Type B pancreatic cell (in vitro differentiated cells): ENCODE measurements at places on chromosomes 5 and 9.
A peak's percentile ranks its signal among the peaks of the same experiment; 100 is the strongest.

GRCh38 chr9:107029146-107029545, 166.2 kb downstream of the ZNF462 start:
- no peak for DNase-seq

DNA sequence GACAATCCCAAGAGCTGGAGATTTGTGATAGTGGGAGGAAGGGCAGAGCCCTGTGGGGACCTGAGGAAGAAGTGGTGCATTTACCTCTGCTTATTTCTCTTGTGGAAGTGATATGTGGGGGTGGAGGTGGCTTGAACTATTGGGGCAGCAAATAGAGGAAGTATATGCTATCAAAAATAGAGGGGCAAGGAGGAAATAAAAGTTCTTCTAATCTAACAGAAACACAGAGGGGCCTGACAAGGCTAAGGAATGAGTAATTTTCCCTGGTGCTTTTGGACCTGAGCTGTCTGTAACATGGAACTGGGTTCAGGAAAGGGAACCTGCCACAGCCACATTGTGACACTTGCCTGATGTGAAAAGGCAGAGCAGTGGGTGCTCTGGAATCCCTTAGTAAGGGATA, 378.6 kb upstream of the KLF4 start:
- DNase-seq, result no peak

DNA sequence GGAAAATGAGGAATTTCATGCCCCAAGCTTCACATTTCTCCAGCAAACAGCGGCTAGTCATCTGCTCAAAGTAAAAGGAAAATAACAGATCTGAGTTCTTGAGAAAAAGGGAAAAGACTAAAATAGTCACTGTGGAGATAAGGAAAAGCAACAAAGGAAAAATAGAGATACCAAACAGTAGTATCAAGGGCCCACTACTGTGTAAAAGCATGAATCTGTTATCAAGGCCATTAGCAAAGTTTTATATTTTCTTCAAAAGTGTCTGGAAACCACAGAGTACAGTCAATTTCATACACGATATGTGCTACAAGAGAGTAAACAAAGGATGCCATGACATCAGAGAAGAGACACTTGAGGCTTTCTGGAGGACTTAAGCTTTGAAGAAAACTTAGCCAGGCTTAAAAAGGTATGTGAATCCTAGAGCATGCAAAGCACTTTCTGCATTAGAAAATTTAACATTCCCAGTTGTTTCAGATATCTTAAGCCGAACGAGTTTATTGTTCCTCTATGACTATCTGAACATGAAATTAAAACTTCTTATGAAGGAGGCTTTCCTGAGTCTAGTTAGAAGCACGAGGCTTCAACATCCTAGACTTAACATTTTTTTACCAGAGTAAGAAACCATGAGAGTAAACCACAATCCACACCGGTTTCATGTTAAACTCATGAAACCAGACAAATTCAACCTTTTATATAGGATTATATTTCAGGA, 1.2 kb downstream of the TTC33 start:
- no peak for DNase-seq

DNA sequence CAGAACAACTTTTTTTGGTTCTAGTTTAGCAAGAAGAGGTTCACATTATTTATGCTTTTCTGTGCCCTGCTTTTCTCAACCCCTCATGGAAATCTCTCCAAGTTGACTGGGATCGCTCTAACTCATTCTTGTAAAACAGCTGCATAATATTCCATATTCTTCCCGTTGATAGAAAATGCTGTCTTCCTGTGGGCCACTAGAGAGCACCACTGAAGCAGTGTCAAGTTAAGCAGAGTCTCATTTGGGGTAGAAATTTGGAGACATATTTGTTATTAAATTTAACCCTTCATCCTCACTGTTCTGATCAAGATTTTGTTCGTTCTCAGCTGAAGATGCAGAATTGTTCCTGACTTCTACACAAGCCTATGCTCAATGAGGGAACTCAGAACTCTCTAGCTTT, 140.1 kb downstream of the CEMIP2 start:
- no peak for DNase-seq

GRCh38 chr9:114738581-114739316, 56.8 kb upstream of the TEX48 start:
- no peak for DNase-seq

DNA sequence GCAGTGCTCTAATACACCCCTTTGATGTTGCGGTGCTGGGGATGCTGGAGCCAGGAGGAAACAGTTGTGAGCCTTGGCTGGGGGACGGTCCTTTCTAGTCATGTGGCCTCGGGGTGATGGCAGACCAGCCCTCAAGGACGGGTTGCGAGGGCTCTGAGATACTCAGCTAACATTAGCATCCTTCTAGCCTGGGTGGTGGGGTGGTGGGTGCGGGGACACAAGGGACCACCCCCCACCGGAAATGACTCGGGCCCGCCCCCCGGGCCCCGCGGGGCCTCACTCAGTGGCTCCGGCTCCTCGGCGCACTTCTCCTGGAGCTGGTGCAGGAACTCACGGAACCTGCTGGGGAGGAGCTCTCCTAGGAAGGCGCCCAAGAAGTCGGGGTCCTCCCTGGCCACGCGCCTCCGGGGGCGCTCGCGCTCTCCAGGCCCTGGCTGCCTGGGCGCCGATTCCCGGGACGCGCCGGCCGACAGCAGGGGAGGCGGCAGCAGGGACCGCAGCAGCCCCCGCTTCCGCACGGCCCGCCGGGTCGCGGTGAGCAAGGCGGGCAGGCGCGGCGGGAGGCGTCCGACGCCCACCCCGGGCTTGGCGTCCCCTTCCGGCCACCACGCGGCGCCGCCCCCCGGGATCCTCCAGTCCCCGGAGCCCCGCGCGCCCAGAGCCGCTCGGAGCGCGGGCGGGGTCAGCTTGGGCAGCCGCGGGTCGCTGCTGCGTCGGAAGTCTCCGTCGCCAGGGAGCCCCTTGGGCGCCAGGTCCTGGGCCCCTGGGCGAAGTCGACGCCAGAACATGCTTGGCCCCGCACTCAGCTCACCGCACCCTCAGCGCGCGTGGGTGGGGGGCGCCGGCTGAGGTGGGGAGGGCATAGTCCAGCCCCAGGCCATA, 873 bp downstream of the C9orf50 start:
- DNase-seq, result no peak

GRCh38 chr5:141881886-141882285, 3.7 kb upstream of the PCDH1 start:
- DNase-seq, result no peak

GRCh38 chr5:98911280-98912040, 17.3 kb downstream of the CHD1 start:
- no peak for DNase-seq

DNA sequence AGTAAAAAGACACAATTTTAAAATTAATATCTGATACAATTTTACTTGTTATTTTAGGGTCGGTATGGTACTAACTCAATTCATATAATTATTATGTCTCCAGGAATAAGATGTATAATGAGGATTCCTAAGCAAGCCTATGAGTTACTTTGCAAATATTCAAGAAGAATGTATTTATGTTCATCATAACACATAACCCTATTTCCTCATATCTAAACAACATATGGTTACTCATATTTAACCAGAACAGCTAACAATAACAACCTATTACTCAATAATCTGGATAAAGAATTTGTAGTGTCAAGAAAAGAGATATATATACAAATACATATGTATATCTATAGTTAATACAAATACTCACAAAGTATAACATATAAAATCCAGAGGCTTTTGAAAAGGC, 285.9 kb downstream of the ARL15 start:
- no peak for DNase-seq

DNA sequence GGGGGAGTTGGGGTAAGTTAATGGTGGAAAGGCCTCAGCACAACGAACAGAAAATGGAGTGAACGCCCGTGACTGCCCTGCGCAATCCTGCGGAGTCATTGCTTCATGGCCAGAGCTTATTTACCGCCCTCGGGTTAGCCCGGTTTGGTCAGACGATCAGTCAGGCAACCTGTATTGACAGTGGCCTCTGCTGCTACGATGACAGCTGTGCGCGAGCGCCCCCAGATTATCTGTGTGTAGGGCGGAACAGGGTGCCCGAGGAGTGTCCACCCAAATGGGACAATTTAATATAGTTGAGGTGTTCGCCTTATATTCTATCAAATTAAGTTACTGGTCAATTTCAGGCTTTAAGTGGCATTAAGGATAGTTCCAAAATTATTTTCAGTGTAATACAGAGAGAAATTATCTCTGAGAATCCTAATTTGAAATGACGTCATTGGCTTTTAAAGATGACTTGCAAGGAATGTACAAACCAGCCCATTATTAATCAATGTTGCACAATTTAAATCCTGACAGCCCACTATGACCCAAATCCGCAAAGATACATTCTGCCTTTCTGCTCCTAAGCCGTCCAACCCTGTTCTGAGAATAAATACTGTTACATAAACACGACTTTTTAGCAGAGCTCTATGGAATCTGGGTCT, 879 bp upstream of the UBQLN1 start:
- peak; percentile 70 for DNase-seq

- DNase-seq, result no peak
These were observed 128.3 kb upstream of the ANKRD55 start for GRCh38 chr5:56361398-56361797.

DNA sequence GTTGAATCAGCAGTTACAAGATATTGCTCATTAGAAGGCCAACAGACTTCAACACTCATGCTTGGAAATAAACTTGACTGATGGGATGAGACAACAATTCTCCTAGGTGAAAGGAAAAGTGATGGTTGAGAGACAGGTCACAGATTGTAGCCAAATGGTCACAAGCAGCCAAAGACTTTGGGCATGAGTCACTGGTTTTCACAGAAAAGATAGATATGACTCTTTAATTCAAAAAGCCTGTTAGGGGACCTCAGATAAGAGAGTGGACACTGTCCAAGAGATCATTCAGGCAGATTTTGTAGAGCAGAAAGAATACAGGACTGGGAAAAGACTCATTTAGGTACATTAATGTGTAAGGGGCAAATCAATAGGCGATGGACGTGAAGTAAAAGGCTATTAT, 982.5 kb downstream of the MAT2B start:
- no peak for DNase-seq

DNA sequence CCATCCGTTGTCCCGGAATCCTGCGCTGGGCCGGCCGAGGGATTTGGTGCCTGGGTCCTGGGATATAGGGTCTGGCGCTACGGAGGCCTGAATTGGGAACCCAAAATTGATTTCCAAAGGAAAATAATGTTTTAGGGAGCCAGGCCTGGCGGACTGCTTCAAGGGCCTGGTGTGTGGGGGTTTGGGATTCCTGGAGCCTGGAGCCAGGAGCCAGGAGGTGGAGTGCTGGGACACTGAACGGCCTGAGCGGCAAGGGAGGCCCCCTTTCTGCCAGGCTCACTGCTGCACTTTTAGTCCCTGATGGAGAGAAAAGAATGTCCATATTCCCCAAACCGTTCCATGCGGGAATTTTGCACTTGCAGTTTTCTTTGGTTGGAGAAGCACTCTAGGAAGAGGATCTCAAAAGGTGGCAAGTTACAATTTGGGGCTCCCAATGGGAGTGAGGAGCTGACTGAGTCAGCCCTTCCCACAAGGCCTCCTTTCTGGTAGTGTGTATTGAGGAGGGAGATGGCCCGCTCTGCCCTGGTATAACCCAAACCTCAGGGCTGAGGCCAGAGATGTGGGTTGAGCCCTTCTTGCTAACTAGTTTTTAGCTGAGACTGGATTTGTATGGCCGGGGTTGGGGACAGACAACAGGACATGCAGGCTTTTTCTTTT, 2.2 kb downstream of the LMX1B start:
- DNase-seq, result no peak

GRCh38 chr5:1468629-1469527, 23.6 kb upstream of the SLC6A3 start:
- DNase-seq, result no peak

DNA sequence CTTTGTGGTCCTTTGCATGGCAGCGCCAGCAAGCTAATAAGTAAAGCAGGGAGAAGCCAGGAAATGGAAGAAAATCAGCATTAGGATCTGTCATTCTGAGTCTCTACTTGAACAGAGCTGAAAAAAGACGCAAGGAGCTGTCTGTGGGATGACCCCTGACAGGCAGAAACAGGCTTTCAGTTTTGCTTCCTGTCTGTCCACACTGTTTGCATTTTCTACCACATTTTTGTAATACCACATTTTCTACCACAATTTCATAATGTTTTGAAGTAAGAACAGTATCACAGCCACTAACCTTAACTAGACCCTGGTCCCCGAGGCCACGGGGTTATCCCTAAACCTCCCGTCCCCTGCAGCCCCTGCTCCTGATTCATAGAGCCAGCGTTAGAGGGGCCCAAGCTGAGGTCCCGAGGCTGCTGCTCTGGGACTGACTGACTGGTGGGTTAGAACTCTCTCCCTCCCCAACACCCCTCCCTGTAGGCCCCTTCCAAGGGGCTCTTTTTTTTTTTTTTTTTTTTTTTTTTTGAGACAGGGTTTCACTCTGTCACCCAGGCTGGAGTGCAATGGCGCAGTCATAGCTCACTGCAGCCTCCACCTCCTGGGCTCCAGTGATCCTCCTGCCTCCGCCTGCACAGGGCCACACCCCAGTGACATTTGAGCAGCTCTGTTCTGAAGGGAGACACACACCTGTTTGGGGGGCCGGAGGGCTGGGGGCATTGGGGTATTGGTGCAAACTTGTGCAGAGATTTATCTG, 4.0 kb upstream of the CLIC3 start:
- DNase-seq, result no peak

DNA sequence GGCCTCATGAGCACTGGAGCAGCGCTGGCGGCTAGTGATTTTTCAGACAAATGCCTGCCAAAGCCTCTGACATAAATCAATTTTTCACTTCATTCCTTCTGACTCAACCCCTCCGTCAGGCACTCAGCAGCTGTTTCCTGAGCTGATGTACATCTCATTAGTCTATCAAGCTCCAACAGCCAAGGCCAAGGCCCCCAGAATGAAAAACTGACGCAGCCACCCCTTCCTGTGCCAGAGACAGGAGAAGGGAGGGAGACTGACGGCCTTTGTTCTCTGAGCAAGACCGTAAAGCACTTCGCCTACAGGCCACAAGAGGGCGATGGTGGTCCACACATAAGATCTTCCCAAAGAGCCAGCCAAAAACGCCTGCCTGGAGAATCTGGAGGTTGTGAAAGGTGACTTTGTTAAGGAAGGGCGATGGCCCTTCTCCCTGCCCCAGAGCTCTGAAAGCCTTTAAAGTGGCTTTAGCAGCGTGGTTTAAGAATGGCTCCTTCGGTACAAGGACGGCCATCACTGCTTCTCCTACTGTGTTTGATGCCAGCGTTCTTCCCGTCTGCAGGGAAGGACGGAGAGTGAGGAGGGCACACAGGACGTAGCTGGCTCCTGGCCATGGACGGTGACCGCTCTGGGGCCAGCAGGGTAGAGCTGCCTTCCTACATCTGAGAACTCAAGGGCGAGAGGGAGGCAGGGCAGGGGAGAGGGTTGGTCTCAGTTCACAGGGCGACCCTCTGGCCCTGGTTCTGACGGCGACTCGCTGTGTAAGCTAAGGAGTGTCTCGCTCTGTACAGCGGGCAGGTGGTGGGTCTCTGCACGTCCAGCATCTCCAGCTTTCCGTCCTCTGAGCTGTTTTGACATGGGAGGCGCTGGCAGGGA, 37.0 kb downstream of the ALG2 start:
- peak; percentile 83 for DNase-seq

GRCh38 chr5:135901633-135902032, 6.0 kb upstream of the IL9 start:
- no peak for DNase-seq

- DNase-seq, result no peak
These were observed 66.4 kb upstream of the PIK3R1 start for GRCh38 chr5:68149189-68149588.
